ENCODE measurements at places on chromosomes 6 and 20.
A peak's percentile ranks its signal among the peaks of the same experiment; 100 is the strongest.

GRCh38 chr6:129490521-129491255 lies 219.3 kb downstream of the ARHGAP18 start:
- DNase-seq, result no peak

DNA sequence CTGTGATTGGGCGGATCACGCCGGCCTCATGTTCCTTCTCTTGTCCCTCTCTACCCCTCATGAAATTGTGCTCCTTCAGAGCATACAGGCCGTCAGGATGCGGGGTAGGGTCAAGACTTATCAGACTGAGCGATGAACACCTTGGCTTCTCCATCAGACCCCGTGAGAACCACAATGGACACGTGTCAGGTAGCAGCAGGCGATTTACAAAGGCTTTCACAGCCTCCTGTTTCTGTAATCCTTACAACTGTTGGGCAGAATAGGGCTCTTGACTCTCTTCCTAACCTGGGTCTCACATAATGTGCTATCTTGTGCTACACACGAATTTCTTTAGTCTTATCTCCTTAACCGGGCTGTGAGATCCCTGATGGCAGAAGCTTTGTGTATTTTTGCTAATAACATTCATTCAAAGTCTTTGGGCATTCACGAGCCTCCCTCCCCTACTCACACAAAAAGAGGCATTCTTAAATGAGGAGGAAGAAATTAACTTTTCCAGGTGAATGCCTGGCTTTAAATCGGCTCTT lies 122.9 kb upstream of the SLC22A23 start:
- no peak for DNase-seq

DNA sequence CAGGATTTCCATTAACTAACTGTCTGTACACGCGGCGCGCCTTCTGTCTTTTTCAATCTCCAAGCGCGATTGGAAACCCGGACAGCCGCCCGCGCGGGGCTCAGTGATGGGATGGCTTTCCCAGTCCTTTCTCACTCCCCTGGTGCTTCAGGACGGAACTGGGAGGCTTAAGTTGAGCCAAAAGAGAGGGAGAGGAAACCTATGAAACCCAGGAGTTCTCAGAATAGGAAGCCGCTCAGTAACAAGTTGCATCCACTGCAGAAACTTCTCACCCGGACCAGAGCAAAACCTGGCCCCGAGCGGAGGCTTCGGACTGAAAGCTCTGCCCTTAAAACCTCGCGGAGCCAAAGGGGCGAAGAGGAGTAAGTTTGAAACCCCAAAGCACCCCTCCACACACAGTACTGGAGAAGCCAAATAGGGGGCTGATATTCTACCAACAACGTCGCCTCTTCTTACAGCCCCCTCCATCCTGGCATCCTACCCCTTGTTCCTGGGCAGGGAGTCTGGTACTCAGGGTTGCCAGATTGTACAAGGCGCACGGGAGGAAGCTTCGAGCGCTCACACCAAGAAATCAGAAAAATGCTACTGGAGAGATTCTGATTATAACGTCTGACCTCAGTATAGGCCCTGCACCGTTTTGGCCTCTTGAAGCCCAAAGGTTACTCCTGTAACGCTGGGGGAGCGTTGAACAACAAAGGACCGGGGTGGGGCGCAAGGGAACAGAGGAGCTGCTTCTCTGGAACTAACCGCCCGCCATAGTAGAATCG lies 906 bp upstream of the COL12A1 start:
- DNase-seq, result no peak

DNA sequence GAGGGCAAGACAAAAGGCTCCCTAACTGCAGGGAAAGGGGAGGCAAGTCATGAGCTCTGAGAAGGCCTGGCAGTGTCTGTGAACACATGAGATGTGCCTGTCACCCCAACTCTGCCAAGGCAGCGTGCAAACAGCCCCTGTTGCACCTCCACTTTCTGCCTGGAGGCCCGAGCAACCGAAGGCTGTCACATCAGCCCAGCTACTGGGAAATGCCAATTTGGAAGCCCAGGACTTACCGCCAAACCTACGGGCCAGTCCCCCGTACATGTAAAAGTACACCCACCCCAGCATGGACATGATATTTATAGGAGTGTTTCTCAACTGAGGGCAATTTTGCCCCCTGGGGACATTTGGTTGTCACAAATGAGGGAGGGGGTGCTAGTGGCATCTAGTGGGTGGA lies 27.3 kb upstream of the RPP40 start:
- no peak for DNase-seq

DNA sequence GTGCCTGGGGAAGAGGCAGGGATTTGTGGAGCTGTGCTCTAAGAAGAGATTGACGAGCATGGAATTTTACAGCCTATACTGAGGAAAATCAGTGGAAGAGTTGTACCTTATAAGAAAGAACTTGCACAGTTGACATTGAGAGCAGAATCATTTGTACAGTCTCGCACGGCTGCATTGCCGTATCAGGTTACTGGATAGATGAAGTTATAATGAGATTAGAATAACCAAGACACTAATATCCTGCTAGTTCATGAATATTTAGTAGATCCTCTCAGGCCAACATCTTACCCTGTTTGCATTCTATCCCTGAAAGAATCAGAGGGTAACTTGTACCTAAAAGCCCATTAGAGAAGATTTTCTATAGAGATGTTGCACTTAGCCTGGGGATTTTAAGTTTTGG lies 447.1 kb downstream of the PREX1 start:
- no peak for DNase-seq

DNA sequence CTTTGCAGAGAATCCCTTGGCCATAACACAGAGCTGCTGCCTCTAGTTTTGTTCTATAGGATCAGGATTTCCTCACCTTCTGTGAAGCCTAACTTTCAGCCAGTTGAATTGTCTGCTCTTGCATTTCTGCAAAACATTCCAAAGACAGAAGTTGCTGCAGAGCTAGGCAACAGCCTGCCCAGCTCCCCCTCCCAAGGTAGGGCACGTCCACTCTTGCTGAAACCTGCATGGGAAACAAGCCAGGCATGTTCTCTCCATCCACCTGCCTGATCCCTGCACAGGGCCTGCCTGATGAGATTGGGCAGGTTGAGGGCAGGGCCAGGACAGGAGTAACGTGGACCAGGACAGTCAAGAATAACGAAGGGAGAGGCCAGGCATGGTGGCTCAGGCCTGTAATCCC lies 58.9 kb upstream of the NAA20 start:
- DNase-seq, result no peak

GRCh38 chr20:49478754-49479689 lies 3.4 kb downstream of the KCNB1 start:
- no peak for DNase-seq

GRCh38 chr6:169837529-169838250 lies 86.3 kb downstream of the ERMARD start:
- DNase-seq, result no peak

DNA sequence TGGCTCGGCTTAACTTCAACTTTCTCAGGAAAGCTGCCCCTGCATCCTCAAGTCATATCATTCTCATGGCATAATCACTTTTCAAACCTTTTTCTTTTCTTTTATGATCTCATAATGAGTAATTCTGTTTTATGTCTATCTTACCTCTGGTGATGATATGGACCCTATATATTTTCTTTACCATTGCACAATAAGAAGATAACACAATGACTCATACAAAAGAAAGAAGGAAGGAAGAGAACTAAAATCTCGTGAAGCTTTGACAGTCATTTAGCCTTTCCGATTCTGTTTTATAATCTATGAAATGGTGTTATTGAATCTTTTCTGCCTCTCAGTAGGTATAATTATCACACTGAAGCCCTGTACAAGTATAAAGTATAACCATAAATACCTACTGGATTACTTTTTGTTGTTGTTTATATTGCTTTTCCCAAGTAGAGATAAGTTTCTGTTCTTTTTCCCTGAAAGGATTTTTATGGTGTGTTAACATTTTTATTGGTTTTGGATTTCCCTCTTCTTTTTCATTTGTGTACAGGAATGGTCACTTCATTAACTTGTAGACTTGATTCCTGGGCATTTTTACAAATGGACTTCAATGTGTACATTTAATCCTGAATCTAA lies 300.9 kb downstream of the LAMA2 start:
- DNase-seq, result no peak

DNA sequence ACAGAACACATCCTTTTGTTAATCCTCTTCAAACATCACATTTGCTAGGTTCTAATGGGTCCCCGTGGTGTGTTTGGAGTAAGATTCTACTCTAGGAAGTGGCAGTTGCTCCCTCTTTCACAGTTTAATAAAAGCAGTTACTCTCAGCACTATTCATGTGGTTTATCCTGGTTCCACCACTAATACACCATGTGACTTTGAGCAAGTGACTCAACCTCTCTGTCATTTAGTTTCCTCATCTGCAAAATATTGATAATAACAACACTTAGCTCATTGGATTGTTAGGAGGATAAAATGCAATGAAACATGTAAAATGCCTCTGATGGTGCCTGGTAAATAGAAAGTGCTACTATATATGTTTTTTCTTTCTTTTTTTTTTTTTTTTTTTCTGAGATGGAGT lies 488.0 kb upstream of the NOX3 start:
- DNase-seq, result no peak

DNA sequence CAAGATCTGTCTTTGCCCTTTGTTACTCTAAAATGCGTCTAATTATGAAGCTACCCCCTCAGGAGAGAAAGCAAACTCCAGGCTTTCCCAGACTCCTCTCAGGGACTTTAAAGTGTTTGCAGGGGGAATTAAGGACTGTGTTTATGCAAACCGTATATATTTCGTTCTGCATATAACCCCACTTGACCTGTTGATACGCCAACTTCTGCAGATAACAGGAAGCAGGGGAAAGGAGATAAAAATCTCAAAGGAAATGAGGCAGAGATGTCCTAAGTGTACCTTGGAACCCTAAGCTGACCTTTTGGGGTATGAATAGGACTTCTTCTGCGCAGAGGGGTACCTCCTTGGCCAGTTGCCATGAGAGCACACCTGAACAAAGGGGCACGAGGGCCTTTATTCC lies 8.1 kb downstream of the SYCP2L start:
- DNase-seq, result no peak

- no peak for DNase-seq
These were observed 96.4 kb upstream of the MRPS10 start for GRCh38 chr6:42313941-42314570.

GRCh38 chr20:62741191-62741691 lies 32.6 kb downstream of the NTSR1 start:
- DNase-seq, result no peak

DNA sequence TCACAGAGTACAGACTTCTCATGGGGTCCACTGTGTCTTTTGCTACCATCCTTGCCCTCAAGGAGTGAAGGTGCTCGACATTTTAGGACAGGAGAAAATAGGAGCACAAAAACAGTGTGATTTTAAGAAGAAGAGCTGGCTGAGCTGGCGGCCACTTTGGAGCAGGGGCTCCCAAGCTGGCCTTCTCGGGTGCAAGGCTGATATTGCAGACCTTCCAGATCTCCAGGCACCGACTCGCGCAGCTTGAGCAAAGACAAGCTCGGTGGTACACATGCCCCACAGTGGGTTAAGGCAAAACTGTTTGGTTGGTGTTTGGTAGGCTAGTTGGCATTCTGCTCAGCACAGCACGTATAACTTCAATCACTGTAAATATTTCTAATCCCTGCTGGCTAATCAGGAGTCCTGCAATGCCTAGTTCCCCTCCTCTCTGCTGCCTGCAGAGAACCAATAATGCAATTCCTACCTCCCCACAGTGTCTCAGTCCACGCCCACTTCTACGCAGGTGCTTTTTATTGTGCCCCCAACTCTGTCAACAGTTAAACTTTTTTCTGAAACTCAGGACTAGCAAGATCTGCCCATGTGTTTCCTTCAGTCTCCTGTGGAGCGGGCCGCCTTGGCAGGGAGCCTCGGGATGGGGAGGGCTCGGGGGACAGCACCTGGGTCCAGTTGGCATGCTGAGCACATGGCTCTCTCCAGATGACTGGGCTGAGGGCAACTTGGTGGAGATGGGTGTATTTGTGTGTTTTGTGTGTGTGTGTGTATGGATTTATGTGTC lies 12.7 kb upstream of the SMOC2 start:
- DNase-seq, result no peak

DNA sequence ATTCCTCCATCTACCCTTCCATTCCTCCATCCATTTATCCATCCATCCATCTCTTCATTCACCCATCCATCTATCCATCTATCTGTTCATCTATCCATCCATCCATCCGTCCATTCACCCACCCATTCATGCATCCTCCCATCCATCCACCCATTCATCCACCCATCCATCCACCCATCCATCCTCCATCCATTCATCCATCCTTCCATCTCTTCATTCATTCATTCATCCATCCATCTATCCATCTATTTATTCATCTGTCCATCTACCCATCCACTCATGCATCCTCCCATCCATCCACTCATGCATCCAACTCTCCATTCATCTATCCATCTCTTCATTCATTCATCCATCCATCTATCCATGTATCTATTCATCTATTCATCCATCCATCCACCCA lies 380.9 kb downstream of the CDH4 start:
- DNase-seq, result no peak

- no peak for DNase-seq
These were observed 125.3 kb downstream of the MBOAT1 start for GRCh38 chr6:20086992-20087391.

GRCh38 chr6:165599121-165599520 lies 63.9 kb downstream of the PDE10A start:
- no peak for DNase-seq

- no peak for DNase-seq
These were observed 52.9 kb upstream of the APCDD1L start for GRCh38 chr20:58568126-58568482.

DNA sequence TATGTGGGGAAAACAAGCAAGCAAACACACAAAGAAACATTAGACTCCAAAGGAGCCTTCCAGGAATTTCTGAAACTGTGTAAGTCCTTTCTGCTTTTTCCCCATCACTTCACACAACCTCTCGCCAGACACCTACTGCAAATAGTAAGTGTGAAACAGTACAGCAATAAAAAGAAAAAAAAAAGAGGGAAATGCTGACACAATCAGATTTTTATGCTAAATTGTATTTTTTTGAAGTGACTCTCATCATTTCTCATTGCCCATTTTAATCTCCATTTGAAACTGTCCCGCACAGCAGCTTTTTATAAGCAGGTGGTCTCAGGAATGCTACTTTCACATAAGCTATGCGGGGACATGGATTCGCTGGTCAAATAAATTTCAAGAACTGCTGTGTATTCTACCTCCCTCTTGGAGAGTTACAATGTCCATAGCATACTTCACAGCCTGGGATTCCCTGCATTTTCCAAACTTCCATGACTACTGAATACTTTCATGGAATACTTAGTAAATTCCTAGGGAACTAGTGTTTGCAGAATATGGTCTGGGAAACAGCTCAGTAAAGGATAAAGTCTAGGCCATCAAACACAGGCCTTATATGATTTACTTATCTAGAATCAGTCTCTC lies 139.9 kb upstream of the TSHZ2 start:
- no peak for DNase-seq

GRCh38 chr6:144150710-144151657 lies 667 bp downstream of the STX11 start:
- peak; percentile 45 for DNase-seq

DNA sequence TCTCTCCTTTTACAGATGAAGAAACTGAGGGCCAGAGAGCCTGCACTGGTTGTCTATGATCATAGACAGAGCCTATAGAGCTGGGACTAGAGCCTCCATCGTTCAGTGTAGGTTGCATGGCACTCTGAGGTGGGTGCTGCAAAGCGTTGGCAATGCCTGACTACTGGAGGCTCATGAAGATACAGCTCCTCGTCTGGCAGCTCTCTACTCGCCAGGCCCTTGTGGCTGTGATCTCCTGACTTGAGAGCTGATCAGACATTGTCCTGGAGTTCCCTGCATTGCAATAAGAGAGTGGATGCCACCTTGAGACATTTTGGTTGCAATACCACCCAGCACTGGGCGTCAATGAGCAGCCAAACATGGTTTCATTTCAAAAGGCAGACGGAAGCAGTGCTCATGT lies 270.1 kb upstream of the ARID1B start:
- DNase-seq, result no peak

- no peak for DNase-seq
These were observed 97.1 kb upstream of the TOP1 start for GRCh38 chr20:40931410-40932044.

GRCh38 chr6:31053873-31054272 lies 43.6 kb downstream of the MUC22 start:
- no peak for DNase-seq
